T47D (cell line): ENCODE measurements at places on chromosomes 4 and X.

DNA sequence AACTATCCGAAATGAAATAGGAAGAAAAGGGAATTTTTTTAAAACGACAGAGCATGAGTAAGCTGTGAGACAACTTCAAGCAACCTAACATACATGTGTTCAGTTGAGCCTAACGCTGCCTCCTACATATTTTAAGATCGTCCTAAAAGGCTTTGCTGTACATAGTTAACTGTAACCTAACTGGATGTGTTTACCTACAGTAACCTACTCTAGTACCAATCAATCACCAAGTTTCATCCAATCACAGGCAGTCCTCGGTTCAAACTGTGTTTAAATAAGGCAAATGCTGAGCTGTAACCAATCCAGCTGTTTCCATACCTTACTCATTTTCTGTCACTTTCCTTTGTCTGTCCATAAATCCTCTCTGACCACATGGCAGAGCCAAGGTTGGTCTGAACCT is 17.1 kb downstream of the RCHY1 start:
- DNase-seq: peak; percentile 18

DNA sequence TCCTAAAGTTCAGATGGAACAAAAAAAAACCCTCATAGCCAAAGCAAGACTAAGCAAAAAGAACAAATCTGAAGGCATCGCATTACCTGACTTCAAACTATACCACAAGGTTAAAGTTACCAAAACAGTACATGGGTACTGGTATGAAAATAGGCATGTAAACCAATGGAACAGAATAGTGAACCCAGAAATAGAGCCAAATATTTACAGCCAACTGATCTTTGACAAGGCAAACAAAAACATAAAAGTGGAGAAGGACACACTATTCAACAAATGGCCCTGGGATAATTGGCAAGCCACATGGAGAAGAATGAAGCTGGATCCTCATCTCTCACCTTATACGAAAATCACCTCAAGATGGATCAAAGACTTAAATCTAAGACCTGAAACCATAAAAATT is 44.2 kb upstream of the TMEM192 start:
- peak; percentile 37 for DNase-seq

GRCh38 chrX:135086197-135086854 is 34.0 kb downstream of the ETDB start:
- peak; percentile 11 for DNase-seq

DNA sequence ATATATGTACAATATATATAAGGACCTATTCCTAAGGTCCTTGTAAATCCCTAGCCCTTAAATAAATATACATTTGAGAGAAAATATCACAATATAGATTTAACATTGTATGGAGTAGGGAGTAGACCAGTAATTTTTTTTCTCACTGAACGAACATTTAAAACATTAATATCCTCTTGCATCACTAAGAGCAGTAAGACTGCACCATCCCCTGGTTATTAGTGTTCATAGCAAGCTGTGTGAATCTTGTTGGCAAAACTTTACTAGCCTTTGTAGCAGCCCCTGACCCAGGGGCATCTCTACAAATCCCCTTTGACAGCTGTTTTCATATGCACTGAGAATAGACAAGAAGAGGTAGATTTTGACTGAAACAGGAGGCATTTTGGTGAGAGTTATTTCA is 146.5 kb downstream of the IL1RAPL2 start:
- peak; percentile 0 for DNase-seq

GRCh38 chr4:108425988-108426387 is 194.4 kb upstream of the RPL34 start:
- DNase-seq: no peak

DNA sequence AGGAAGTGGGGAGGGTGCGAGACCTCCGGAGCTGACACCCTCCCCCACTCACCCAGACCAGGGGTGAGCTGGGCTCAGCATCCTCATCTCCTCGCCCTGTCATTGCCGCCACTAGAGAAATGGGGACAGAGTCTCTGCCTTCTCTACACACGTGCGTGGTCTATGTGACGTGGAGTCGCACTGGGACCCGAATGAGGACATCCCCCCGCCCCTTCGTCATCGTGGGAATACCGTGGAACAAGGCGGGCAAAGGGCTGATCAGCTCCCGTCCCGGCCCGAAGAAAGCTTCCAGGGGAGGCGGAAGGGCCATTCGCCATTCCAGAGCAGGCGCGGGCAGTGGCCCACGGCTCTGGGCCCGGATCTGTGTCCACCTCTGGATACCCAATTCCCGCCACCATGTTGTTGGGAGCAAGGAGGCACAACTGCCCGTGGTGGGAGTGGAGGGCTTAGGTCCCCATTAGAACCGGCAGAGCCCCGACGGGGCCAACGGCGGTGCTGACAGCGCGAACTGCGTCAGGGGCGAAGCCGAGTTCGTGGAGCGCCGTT is 12.0 kb downstream of the HMX1 start:
- DNase-seq: no peak

DNA sequence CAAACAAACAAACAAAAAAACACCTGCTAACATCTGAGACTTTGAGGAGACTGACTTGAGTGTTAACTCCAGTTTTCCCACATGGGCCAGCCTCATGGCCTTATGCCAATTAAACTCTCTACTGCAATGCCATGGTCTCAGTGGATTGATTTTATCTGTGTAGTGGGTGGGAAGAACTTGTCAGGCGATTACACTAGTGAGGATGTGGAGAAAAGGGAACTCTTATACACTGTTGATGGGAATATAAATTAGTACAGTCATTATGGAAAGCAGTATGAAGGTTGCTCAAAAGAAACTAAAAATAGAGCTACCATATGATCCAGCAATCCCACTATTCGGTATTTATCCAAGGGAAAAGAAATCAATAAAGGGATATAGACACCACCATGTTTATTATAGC is 12.8 kb upstream of the XIAP start:
- no peak for DNase-seq

GRCh38 chr4:22071749-22072148 is 123.2 kb upstream of the KCNIP4 start:
- DNase-seq: no peak

DNA sequence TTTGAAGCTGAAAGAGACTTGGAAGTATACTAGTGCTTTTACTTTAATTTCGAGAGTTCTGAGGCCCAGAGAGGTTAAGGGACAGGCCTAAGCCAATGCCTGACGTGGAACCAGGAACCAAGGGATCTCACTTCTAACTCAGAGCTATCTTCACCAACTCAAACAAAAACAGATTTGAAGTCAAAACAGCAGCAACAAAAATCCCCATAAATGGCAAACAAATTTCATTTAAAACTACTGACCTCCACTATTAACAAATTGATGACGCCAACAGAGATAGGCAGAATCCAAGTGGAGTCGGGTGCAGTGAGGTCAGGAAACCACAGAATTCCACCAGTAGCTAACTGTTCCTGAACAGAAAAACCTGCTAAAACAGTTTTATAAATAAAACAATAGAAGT is 5.0 kb downstream of the COX18 start:
- DNase-seq: no peak

DNA sequence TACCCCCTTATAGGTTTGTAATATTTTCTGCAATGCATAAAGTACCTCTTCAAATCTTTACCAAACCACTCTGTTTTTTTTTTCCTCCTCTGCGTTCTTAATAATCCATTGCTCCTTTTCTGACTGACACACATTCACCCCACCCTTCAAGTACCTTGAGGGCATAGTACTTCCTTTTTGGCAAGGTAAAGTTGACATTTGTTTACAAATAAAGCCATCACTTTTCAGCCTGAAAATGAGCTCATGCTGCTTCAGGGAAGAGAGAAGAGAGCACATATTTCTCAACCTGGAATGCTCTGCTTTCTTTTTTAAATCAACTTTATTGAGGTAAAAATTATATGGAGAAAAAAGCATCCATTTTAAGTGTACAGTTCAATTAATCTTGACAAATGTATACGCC is 113.9 kb downstream of the AGTR2 start:
- DNase-seq: peak; percentile 79

- DNase-seq: peak; percentile 13
Observed at GRCh38 chrX:78024349-78025059, 55.1 kb upstream of the PGAM4 start.

DNA sequence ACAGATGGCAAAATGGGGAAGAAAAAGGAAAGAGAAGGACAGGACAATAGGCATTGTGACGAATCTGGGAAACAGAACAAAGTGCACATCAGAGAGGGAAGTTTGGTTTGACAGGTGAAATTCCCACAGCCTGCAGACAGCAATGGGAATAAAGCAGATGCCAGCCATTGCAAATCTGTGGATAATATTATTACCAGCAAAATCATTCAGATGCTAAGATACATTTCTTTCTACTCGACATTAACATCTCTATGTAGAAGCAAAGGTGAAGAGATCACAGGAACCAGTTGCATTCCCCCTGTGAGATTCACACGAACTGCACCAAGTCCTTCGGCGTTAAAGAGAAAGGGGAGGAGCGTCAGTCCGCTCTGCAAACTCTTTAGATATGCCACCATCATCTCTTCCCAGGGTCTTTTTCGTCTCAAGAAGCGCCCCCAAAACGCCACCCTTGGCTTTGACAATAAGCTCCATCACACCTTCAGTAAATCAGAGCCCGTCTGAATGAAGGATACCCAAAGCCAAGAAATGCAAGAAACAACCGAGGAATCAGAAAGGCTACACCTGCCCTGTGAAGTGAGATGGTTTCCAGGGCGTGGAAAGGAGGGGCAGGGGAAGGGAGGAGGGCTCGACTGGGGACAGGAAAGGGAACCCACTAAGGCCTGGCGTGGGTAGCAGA is 1.9 kb downstream of the NEUROG2 start:
- DNase-seq: no peak

DNA sequence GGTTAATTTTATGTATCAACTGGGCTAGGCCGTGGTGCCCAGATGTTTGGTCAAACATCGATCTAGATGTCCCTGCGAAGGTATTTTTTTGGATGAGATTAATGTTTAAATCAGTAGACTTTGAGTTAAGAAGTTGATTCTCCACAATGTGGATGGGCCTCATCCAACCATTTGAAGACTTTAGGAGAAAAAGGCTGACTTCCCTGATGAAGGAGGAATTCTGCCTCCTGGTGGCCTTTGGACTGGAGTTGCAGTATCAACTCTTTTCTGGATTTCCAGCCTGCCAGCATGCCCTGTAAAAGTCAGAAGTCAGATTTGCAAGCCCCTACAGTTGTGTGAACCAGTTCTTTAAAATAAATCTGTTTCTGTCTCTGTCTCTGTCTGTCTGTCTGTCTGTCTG is 91.4 kb downstream of the STK32B start:
- DNase-seq: no peak

DNA sequence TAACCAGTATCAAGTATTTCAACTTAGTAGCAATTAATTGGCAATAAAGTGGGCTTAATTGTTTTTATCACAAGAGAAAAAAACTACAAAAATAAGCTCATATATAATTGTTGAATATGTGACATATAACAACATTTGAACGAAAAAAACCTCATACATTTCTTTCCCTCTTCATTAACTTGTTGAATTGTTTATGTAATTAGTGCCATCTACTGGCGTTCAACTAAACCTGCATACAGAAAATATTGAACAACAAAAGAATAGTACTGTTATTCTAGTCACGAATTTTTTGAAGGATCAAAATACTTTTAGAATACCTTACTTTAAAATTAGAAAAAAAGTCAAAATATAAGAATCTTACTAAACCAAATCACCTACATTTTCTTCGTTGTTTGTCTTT is 586.5 kb upstream of the FTHL17 start:
- DNase-seq: peak; percentile 35
